ENCODE measurements at places on chromosomes 3 and 15.

GRCh38 chr3:196063971-196064370 lies 17.9 kb downstream of the TFRC start:
- no peak for DNase-seq

GRCh38 chr3:66603151-66603611 lies 102.4 kb upstream of the LRIG1 start:
- no peak for DNase-seq

GRCh38 chr15:76501726-76502125 lies 165.2 kb downstream of the ISL2 start:
- DNase-seq, result no peak

DNA sequence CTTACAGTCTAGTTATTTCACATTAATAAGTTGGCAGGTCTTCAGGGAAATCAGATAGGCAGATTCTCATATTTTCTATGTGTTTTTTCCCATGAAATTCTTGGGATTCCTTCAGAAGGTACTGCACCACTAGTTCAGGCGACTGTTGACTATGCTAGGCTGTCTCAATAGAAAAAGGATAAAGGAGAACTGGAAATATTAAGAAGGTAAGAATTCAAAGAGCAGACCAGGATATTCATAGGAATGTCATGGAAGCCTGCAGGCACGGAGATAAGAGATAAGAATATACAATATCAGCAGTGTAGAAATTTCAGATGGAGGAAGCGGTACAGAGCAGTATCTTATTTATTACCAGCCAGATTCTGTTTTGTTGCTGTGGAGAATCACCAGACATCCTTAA lies 432.1 kb upstream of the MDFIC2 start:
- no peak for DNase-seq

- DNase-seq, result no peak
Measured at GRCh38 chr3:7536510-7536909, 675.6 kb downstream of the GRM7 start.

- no peak for DNase-seq
Measured at GRCh38 chr3:193795062-193795690, 202.2 kb downstream of the OPA1 start.

DNA sequence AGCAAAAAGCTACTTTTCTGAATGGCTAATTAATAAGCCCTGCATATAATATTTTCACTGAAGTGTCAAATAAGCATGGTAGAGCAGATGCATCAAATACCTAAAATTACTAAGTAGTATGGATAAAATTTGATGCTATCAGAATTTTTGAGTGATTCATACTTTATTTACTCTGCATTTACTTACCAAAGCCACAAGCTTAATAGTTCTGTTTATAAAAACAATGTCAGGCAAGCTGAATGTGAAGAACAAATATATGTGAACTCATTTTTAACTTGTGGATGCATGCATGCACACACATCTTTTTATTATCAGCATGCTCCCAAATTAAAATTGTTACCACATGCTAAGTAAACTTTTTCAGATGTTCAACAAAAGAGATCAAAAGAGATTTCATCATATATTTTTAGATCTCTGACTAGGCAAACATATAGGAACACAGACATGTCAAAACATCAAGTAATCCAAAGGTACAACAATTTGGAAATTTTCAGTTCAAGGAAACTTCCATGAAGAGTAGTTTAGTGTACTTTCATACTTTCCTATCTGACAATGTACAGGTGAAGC lies 969.4 kb downstream of the ROBO1 start:
- no peak for DNase-seq

DNA sequence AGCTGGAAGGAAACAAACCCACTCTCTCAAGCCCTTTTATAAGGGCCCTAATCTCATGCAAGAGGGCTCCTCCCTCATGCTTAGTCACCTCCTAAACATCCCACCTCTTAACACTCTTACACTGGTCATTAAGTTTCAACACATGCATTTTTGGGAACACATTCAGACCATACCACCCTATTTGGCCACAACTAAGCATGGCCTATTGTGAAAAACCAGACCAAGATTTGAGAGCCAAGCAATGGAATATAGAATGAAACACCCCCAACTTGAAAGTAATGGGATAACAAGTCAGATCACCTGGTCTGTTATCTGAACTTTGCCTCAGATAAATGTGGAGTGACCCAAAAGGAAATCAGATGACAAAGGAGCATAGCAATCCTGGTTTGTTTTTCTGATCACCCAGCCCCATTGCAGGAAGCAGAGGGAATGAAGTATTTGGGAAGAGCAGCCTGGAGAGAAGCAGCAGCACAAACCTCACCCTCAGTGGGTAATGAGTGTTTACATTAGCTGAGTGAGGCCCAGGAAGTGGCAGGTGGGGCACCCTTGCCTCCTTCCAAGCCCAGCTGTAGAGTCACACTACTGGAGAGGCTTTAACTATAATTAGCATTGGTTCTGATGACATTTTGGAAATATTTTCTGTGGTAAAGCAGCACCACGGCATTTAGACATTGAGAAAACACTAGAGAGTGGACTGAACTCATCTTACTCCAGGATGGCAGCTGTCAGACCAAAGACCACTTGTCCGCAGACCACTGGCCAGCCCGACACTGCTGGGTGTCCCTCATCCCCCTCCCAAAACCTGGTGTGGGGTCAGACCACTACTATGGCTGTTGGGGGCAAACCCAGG lies 48.8 kb upstream of the PRTG start:
- DNase-seq, result no peak

GRCh38 chr15:45821390-45821789 lies 186.6 kb downstream of the SQOR start:
- DNase-seq, result no peak

DNA sequence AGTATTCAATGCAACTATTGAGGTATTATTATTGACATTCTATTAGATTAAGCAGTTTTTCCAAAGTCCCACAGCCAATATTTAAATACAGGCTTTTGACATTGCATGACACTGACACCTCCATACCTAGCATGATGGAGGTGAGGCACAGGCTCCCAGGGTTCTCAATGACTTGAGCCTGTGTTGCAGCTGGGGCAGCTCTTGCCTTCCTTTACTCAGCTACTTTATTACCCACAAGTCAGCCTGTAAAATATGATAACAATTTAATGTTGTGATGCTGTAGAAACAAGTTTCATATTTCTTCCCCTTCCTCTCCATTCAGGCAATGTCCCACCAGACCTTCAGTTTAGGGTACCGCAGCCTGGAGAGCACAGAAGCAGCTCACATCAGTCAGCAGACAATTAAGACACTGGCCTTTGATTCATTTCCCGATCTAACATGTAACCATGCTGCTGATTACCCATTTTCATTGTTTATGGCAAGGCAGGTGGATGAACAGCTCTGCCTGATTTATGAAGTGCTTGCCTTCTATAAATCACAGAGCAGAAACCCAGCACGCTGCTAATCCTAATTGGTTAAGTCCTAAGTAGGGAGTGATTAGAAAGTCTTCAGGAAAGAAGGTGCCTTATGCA lies 826.1 kb downstream of the AGBL1 start:
- DNase-seq, result no peak

- DNase-seq, result no peak
Measured at GRCh38 chr3:19264424-19264823, 116.1 kb downstream of the KCNH8 start.

DNA sequence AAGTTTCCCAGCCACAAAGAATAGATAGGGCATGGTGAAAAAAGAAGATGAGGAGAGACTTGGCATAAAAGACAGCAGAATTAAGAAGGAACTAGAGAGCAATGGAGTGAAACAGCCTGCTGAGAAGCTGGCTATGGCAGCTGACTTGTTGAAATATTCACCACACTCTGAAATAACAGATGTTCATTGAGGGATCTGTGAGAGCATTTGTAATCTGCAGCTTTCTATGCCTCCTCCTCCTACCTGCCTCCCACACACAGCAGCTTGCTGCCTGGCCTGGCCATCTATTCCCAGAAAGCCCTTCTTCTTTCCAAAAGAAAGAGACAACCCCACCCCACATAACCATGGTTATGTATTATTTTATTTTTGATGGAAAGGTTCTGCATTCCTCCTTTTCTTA lies 303.9 kb downstream of the GAP43 start:
- DNase-seq, result no peak

GRCh38 chr15:92082006-92082843 lies 228.7 kb downstream of the SLCO3A1 start:
- no peak for DNase-seq

GRCh38 chr3:186967686-186968085 lies 37.4 kb downstream of the ST6GAL1 start:
- no peak for DNase-seq

- DNase-seq, result no peak
Measured at GRCh38 chr3:7843441-7843840, 658.2 kb upstream of the LMCD1 start.

DNA sequence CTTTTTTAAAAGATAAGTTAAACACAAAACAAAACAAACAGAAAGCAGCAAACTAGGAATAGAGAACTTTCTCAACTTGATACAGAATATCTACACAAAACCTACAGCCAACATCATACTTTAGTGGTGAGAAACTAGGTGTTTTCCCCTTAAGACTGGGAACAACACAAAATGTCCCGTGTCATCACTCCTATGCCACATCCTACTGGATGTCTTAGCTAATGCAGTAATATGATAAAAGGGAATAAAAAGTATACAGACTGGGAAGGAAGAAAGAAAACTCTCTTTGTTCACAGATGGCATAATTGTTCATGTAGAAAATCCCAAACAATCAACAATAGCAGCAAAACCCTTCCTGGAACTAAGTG lies 45.9 kb downstream of the TMEM45A start:
- DNase-seq, result no peak

All from GOT3 (cell line).